ENCODE measurements at places on chromosomes 4 and X. TPM values are rescaled to one million over a fixed set of nuclear protein-coding genes. Genes with fewer than 3 reads are reported as not detected.

DNA sequence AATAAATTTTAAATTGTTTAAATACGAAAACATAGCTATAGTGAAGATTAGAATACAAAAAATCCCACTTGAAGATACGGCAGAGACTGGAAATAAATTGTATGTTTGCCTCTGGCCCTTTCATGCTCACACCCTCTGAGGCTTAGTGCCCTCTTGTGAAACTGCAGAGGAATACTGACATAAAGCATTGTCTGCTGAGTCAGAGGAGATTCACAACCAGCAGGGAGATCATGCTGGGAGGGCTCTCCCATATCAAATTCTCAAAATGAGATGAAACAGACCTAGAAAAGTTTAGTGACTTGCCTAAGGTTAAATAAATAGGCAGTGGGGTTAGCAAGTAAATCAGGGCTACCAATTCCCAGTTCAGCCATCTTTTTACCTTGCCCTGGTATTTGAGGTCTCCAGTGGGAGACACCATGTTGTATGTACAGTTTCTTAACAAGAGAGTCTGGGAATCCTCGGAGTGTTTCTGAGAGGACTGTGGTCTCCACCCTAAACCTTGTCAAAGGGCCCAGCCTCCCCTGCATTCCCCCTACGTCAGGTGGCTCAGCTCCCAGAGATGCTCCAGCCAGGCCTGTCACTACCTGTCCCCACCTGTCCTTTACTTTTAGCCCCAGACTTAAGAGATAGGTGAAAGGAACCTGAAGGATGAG lies 581.4 kb upstream of the DIPK2B start:
- peak overlapping the region; percentile 33 for H3K27ac ChIP-seq
- no peaks in the 10 kb centered on the region for H3K27me3 ChIP-seq
- peaks cover 87% of the 10 kb centered on the region for H3K4me1 ChIP-seq
- peaks cover 31% of the 10 kb centered on the region for H3K36me3 ChIP-seq

GRCh38 chrX:24153796-24154189 lies 4.3 kb downstream of the ZFX start:
- H3K27me3 ChIP-seq: no peaks in the 10 kb centered on the region
- H3K4me1 ChIP-seq: peaks cover 55% of the 10 kb centered on the region
- H3K4me3 ChIP-seq: no peak overlapping the region

GRCh38 chr4:74335341-74336021 lies 27.2 kb downstream of the EPGN start:
- no peaks in the 10 kb centered on the region for H3K4me1 ChIP-seq
- no peaks in the 10 kb centered on the region for H3K36me3 ChIP-seq
- H3K27ac ChIP-seq: no peak overlapping the region
- no peak overlapping the region for H3K4me3 ChIP-seq
- no peak for DNase-seq

GRCh38 chr4:94407846-94408245 lies 43.9 kb upstream of the PDLIM5 start:
- no peaks in the 10 kb centered on the region for H3K36me3 ChIP-seq
- H3K27ac ChIP-seq: no peak overlapping the region
- H3K27me3 ChIP-seq: peaks cover 2% of the 10 kb centered on the region
- H3K4me3 ChIP-seq: no peak overlapping the region
- no peaks in the 10 kb centered on the region for H3K4me1 ChIP-seq

GRCh38 chr4:88858752-88859151 lies 161.1 kb upstream of the NAP1L5 start:
- no peak overlapping the region for H3K27ac ChIP-seq
- no peaks in the 10 kb centered on the region for H3K27me3 ChIP-seq
- H3K4me3 ChIP-seq: no peak overlapping the region
- H3K4me1 ChIP-seq: no peaks in the 10 kb centered on the region

GRCh38 chr4:86557526-86557925 lies 36.6 kb upstream of the PTPN13 start:
- H3K27me3 ChIP-seq: peaks cover 1% of the 10 kb centered on the region
- no peaks in the 10 kb centered on the region for H3K36me3 ChIP-seq
- DNase-seq: no peak
- no peak overlapping the region for H3K4me3 ChIP-seq
- no peak overlapping the region for H3K27ac ChIP-seq

- H3K27me3 ChIP-seq: peaks cover 55% of the 10 kb centered on the region
- peaks cover 15% of the 10 kb centered on the region for H3K4me1 ChIP-seq
- DNase-seq: no peak
- H3K36me3 ChIP-seq: peaks cover 2% of the 10 kb centered on the region
- H3K27ac ChIP-seq: no peak overlapping the region
- H3K4me3 ChIP-seq: no peak overlapping the region
Observed at GRCh38 chr4:182449930-182450439, 206.8 kb downstream of the TENM3 start.

DNA sequence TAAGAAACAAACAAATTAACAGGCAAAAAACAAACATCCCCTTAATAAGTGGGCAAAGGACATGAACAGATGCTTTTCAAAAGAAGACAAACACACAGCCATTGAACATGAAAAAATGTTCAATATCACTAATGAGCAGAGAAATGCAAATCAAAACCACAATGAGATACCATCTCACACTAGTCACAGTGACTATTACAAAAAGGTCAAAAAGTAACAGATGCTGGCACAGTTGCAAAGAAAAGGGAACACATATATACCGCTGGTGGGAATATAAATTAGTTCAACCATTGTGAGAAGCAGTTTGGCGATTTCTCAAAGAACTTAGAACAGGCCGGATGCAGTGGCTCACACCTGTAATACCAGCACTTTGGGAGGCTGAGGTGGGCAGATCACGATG lies 146.1 kb upstream of the NEIL3 start:
- no peaks in the 10 kb centered on the region for H3K36me3 ChIP-seq
- H3K4me1 ChIP-seq: no peaks in the 10 kb centered on the region
- no peaks in the 10 kb centered on the region for H3K27me3 ChIP-seq
- no peak overlapping the region for H3K27ac ChIP-seq
- no peak for DNase-seq

DNA sequence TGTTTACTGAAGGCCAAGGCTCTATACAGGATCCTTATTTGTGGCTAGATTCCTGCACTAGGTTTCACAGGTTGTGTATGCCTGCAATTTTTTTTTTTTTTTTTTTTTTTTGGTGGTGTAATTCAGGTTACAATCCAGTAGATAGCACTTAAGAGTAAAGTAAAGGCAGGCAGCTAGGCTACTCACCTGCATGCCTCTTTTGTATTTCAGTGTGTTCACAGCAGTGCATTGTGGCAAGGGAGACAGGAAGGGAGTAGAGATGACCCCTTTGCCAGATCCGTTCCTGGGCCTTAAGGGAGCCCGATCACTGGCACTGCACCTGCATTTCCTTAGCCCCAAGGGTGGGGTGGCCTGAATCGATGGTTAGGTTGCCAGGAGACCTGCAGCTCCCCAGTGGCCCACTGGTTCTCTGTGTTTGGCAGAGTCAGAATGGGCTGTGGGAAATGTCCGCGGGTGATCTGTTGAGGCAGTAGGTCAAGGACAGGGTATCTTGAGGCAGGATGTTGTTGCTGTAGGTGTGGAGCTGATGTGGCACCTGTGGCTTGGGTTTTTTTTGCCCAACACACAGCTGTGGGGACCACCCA lies 374.9 kb upstream of the AADAT start:
- no peaks in the 10 kb centered on the region for H3K27me3 ChIP-seq
- H3K4me1 ChIP-seq: no peaks in the 10 kb centered on the region
- DNase-seq: no peak
- H3K27ac ChIP-seq: no peak overlapping the region
- no peaks in the 10 kb centered on the region for H3K36me3 ChIP-seq

Gene ANOS1
- total RNA-seq: not detected

Gene VCX3B
- not detected for total RNA-seq

Gene MXD4
- total RNA-seq: 4.9 TPM

Gene HAND2
- total RNA-seq: not detected

Gene NOX1
- not detected for total RNA-seq

Gene TKTL2
- total RNA-seq: not detected
